ENCODE measurements at places on chromosomes 6 and 20.

DNA sequence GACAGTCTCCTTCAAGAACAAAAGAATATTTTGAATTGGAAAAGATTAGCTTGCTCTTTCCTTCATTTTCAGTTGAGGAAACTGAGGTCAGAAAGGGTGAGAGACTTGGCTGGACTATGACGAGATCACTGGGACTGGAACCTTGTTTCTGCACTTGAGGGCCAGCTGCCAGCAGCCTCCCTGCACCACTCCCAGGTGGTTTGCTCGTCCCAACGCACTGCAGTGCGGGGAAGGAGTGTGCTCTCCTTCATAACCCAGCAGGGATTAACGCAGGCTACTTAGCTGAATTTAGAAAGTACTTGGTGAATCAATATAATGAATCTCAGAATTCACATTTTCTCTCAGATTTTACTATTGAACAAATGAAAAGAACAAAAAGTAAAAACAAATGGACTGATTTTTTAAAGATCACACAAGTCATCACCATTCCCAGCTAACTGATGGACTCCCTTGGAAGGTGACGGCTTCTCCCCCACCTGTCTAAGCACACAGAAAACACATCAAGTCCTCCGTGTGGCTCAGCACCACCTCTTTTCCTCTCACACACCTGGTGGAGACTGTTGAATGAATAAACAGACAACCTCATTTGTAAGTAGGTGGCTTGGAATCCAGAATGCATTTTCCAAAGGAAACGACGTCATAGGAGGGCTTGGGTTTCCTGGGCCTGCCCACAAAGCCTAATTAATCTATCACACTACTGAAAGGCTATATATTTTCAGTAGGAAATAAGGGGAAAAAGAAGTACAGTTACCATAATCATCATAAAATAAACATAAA lies 121.0 kb downstream of the QRSL1 start:
- no peak for DNase-seq

GRCh38 chr6:9085054-9085708 lies 649.8 kb upstream of the SLC35B3 start:
- no peak for DNase-seq

GRCh38 chr6:137520520-137520919 lies 26.3 kb upstream of the OLIG3 start:
- DNase-seq = no peak

GRCh38 chr6:10154251-10154650 lies 260.6 kb downstream of the TFAP2A start:
- DNase-seq = no peak

GRCh38 chr20:39338469-39339376 lies 376.6 kb downstream of the DHX35 start:
- no peak for DNase-seq

DNA sequence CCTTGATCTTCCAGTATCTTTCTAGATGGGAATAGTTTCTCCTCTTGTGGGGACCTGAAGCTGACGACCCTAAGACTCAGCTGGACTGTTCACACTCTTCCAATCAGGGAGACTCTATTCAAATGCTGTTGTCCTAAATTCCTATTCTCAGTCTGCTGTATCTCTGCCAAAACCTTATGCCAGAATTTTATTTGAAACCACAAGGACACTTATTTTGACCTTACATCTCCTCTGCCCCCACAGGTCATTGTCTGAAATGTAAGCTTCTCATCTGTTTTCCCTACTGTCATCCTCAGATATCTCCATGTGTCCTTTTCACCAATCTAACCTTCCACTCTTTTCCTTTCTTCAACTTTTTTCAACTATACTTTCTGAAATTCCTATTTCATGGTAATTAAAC lies 289.5 kb upstream of the SGK1 start:
- DNase-seq = no peak

- no peak for DNase-seq
These were observed 162.5 kb downstream of the PRL start for GRCh38 chr6:22134308-22134707.

DNA sequence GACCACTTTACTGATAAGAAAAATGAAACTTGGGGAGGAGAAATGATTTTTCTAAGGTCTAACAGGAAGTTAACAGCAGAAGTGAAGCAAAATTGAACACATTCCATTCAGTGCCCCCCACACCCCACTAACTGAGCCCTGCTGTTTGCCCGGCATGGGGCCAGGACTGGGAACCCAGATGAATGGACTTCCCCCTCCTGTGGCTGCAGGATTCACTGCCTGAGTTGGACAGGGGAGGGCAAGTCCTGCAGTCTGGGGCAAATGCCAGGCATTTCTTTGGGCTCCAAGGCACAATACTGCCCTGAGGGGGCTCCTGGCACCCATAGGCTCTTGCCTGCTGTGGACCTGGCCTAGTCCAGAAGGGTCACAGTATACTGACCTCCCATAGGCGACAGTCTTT lies 28.3 kb downstream of the FYN start:
- no peak for DNase-seq

DNA sequence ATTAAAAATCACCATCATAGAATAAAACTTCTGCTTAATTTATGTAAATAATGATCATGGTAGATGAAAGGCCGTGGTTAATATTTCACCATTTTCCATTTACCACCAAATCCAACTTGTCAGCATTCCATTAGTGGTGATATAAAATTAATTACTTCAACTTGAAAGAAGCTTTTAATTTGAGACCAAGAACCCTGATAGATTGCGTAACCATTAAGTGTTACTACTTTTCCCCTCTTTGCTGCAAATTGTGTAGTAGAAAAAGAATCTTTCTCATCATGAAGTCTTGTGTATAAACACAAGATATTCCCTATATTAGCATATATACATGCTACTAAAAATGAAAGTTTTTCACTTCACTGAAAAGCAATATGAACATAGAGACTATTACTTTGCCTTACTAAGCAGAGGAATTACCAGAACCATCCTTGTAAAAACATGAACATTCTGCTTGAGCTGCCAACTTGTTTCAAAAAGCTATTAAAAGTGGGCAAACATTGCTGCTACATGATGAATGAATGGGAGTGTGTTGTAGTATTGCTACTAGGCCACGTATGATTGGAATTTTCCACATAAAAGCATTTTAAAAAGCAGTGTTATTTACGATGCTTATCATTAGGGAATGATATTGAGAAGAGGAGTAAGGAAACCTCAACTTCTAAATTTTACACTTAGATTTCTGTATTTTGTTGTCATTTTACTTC lies 35.0 kb downstream of the STX11 start:
- DNase-seq = no peak
